NCI-H2171 (cell line): ENCODE measurements at places on chromosomes 2 and 18.

DNA sequence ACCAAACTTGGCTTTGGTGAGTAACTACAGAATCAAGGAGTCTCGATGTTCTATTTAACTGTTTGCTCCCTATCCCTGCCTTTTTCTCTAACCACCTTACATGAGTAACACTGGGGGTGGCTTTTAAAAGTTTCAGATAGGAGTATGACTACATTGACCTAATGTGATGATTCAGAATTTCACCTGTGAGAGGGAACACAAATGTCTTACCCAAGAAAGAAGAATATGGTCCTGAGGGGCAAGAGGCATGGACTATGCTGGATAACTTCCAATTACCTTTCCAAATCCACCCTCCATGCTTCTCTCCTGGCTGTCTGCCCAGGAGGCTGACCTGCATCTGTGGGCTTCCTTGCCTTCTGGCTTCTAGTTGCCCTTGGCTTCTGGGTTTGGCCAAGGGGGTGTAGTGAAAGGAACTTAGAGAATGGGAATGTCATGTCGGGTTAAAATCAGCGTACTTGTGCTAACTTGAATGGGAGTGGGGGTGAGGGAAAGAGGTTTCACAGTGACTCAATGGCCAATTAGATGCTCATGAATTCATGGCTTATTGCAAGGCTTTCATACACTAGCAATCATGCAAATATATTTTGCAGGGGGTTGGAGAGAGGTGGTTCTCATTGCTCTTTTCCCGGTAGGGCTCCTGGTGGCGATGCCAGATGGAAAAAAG, 5.3 kb upstream of the IL36G start:
- no peak for DNase-seq

DNA sequence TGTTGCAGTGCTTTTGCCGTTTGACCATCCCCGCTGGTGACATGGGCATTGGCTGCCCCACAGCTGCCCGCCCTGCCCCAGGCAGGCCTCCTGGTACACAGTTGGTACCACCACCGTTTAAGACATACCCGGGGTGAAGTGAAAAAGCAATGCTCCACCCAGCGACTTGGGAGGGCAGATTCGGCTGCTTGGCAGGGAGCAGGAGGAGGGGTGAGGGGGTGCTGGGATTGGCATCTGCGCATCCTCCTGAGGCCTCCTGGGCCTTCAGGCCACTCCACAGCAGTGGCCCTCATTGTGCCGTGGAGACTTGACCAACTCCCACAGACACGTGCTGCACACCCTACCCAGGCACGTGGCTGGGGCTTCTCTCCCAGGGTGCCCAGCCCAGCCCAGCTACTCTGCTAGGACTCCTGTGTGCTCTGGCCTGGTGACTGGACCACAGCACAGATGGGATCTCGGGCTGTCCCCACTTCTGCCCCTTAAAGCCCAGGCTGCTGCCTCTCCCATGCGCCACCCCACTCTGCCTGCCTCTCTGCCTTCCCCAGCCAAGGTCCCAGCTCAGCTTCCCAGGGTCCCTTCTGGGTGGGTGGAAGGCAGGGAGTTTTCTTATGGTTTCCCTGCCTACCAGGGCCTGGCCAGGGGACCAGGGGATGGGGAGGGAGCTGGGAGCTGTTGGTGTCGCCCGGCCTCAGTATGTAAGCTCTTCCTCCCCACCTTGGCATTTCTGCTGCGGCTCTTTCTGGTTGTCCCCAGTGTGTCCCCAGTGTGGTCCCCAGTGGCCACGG, 157.0 kb upstream of the HS6ST1 start:
- no peak for DNase-seq

DNA sequence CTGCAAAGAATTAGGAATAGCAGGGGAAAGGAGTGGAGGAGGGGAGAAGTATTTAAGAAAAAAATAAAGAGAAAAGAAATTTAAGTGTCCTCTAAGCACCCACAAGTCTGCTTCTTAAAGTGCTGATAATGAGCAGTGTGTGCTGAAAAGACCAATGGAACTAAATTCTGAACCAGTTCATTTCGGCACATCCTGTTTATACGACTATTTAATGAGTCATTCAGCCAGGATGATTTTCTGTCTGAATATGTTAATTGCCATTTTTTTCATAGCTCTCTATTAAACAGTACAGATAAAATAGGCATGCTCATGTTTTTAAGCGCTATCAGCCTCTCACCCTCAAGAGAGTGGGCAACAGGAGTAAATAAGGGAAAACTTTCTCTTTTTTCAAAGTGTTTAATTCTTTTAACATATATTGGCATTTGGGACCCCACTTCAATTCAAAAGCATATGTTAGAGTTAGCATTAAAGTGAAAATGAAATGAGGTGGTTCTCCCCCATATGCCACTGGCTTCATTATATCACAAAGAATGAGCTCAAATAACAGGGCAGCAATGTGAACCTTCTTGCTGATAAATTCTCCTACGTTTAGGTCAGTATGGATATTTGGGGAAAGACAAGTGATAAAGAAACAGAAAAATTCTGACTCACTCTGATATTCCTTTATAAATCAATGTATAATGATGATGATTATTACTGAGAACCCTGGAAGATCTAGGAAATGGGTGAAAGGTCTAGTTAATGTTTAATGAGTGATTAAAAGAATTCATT, 87.5 kb downstream of the TCF4 start:
- DNase-seq, result no peak

GRCh38 chr2:124520953-124521352, 495.9 kb downstream of the CNTNAP5 start:
- DNase-seq, result no peak

DNA sequence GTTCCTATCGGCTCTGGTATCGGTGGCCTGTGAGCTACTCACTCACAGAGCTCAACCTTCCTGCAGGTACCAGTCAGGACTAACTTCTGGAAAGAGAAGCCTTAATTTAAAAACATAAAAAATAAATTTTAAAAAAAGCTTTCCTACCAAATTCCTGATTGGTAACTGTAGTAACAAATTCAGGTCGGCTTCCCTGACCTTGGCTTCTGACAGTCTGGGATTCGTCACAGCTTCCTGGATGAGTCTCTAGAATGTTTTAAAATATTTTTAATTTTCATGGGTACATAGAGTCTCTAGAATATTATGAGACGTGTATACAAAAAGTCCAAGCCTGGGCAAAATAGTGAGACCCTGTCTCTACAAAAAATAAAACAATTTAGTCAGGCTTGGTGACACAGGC, 45.0 kb upstream of the MTCL1 start:
- DNase-seq, result no peak

- DNase-seq, result no peak
Measured at GRCh38 chr2:71811726-71812125, 335.9 kb downstream of the CYP26B1 start.

DNA sequence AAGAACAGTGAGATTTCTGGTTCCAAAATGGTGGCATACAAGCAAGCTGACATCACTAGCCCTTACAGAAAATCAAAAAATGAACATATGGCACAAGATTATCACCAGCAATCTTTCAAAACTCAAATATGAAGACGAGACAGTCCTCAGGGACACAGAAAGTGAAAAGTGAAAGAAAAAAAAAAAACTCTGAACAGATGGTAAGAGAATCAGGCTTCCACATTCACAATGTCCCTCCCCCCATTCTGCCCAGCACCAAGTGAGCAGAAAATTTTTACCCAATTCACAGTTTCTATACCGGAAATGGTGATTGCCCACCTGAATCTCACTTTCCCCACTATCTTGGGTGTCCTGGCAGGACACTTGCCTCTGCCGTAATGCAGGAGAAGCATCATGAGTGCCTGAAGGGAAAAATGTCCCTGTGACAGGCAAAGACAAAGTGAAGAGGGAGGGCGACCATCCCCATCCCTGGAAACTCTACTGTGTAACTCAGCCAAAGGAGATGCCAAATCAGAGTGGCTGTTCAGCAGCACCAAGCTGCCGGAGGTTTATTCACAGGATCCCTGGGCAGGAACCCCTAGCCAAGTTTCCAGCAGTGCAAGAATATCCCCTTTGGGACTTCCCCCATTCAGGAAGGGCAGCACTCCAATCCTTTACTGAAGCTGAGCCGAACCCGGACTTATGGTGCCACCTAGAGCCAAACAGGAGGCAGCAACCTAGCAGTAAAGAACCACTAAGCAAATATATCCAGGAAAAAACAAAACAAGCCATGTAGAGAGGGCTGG, 312.2 kb downstream of the LRATD1 start:
- DNase-seq, result peak; percentile 96

DNA sequence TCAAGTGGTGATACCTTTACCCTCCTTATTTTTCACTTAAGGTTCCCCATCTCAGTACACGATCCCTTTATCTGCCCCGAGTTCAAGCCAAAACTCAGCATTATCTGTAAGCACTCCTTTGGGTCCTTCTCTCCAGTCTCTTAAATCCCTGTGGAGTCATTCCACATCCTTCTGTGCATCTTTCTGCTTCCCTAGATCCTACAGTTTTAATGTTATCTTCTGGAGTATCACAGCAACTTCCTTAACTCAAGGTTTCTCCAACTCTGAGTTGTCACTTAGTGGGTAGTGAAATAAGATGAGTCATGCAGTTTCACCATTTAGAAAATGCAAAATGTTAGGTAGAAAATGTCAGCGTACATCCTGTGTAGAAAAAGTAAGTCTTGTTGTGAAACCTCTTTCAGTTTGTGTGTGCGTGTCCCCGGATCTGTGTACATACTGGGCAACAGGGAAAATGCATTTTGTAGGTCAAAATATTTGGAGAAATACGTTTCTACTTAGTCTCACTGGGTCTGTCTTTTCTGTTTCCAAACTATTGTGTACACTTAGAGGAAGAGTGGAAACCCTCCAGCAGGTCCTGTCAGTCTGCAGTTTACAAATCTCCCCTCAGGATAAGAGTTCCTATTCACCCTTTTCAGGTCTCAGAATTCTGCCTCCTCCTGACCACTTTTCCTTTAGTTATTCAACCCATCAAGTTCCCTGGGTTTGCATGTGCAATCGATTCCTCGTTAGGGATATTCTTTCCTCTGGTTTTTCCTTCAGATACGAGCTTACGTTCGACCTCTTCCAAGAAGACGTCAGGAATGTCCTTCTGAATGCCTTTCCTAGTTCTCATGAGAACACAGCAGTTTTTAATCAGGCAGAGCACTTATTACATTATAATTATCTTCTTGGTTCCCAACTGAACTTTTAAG, 154.8 kb downstream of the TGIF1 start:
- DNase-seq, result no peak

DNA sequence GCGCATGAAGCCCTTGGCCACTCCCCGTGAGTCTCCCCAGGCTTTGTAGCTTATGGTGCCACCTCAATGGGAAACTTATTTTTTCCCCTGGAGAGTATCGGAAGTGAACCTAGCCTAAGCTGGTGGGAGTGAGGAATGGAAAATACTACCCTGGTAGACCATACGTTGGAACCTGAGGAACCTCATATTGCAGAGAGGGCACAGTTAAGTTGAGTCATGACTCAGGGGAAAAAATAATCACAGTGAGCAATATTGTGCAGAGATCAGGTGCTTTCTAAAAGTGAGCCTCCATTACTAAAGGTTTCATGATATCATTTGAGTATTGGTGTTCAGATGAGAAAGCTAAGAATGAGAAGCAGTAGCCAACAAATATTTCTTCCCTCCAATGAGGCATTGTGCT, 360.5 kb upstream of the NT5C1B start:
- no peak for DNase-seq

- no peak for DNase-seq
Measured at GRCh38 chr2:194735837-194736542, 921.0 kb upstream of the SLC39A10 start.

DNA sequence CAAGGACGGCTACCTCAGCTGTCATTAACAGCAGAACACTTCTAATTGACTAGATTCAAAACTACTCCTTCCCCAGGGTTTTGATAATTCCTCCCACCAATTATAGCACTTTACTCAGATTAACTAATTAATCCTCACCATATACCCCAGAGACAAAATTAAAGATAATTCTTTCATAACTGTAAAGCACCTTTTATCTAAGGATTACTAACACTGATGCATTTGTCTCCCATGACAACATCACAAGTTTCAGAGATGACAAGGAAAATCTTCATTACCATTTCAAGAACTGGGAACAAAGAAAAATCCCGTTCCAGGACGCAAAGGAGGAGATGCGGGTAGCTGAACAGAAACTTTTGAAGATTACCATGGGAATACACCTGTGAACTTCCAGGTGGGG, 129.4 kb upstream of the ITGA6 start:
- no peak for DNase-seq

GRCh38 chr2:5777131-5777535, 84.9 kb downstream of the SOX11 start:
- DNase-seq, result no peak

DNA sequence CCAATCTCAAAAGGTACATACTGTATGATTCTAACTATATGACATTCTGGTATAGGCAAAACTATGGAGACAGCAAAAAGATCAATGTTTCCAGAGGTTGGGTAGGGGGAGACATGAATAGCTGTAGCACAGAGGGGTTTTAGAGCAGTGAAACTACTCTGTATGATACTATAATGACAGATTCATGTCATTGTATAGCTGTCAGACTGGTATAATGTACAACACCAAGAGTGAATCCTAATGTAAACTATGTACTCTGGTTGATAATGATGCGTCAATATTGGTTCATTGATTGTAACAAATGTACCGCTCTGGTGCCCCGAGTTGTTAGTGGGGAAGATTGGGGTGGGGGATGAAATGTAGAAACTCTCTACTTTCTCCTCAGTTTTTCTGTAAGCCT, 172.4 kb upstream of the SPOPL start:
- DNase-seq, result no peak

DNA sequence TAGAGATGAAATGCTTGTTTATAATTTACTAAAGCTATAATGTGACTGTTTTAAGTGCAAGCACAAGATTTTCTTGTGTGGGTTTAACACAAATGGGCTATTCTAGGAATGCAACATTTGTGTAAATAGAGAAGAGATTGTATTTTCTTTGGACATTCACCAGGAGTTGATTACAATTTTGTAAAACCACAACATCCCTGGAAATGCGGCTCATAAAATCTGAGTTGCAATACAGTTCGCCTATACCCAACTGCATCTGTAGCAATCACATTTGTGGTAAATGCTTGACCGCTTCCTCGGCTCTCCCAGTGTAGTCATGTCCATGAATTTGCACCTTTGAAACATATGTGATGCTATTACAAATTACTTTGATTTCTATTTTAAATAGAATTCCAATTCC, 348.7 kb upstream of the CDH20 start:
- no peak for DNase-seq

DNA sequence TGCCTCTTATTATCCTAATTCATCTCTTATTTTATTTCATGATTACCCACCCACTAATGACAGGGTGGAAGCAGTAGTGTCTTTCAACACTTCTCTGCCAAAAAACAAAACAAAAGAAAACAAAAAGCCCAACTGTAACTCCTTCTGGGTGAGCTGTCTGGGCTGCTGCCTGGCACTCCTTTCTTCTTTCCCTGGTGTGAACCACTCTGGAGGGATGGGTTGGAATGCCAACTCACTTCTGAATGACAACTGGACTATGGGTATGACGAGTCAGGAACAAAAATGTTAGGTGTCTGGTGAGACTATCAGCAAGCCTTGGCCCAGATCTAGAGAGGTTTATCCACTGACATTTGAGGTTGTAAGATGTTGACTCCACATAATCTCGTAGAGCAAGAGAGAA, 88.3 kb upstream of the ITGB6 start:
- no peak for DNase-seq
